ENCODE measurements at places on chromosomes 3 and 15. TPM values are rescaled to one million over a fixed set of nuclear protein-coding genes. Genes with fewer than 3 reads are reported as not detected.

KBTBD13 gene
- 3.2 TPM for total RNA-seq

NPAP1 gene
- 0.03 TPM for total RNA-seq

CPNE9 gene
- not detected for total RNA-seq

TMA7 gene
- total RNA-seq, result 187 TPM

AQR gene
- 13.5 TPM for total RNA-seq

SUCNR1 gene
- 2.4 TPM for total RNA-seq

TUSC7 gene
- not detected for total RNA-seq

NISCH gene
- 50.7 TPM for total RNA-seq

NR1I2 gene
- not detected for total RNA-seq

C3orf70 gene
- 2.5 TPM for total RNA-seq
